ENCODE measurements at places on chromosomes 12 and 14.

DNA sequence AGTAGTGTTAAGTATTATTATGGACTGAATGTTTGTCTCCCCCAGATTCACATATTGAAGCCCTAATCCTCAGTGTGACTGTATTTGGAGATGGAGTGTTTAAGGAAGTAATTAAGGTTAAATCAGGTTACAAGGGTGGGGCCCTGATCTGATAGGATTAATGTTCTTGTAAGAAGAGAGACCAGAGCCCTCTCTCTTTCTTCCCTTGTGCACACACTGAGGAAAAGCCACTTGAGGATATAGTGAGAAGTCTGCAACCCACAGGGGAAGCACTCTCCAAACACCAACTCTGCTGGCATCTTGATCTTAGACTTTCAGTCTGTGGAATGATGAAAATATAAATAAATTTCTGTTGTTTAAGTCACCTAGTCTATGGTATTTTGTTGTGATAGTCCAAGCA lies 2.2 kb upstream of the KLRG1 start:
- DNase-seq: no peak

- no peak for DNase-seq
These were observed 10.3 kb upstream of the KRT1 start for GRCh38 chr12:52690351-52691075.

- DNase-seq: peak; percentile 82
These were observed 54.4 kb upstream of the KCNA1 start for GRCh38 chr12:4855121-4855924.

DNA sequence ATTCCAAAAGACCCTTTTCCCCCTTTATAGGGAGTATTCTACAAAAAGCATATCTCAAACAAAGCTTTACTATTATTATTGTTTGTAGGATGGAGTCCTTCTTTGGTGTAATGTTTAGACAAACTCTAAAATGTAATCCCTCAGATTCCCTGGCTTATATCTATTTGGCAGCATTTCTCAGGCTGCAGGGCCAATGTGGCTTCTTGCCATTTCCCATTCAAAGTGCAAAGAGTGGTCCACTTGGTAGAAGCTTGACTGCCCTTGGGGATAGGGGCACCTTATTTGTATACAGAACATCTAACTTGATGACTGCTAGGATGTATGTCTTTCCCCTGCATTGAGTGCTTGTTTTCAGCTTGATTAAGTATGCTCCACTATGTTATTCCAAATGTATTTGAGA lies 242.7 kb downstream of the PRKD1 start:
- DNase-seq: no peak

GRCh38 chr12:96352161-96352835 lies 47.9 kb downstream of the CDK17 start:
- no peak for DNase-seq

DNA sequence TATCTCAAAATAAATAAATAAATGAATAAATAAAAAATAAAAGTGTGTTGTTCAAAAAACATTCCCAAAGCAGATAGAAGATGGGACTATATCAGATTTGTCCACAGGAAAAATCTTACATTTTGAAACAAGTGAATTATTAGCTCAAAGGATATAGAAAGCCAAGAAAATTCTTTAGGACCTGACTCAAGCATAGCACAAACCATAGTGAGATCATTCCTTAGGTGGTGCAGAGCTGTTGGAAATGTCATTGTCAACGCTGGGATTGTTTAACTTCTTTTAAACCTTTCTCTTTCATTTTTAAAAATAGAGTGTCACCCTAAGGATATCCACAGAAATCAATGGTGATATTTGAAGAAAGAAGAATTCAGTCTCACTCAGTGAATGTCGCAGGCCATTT lies 43.5 kb downstream of the DRAM1 start:
- no peak for DNase-seq

GRCh38 chr14:57302883-57303282 lies 34.1 kb downstream of the AP5M1 start:
- no peak for DNase-seq

DNA sequence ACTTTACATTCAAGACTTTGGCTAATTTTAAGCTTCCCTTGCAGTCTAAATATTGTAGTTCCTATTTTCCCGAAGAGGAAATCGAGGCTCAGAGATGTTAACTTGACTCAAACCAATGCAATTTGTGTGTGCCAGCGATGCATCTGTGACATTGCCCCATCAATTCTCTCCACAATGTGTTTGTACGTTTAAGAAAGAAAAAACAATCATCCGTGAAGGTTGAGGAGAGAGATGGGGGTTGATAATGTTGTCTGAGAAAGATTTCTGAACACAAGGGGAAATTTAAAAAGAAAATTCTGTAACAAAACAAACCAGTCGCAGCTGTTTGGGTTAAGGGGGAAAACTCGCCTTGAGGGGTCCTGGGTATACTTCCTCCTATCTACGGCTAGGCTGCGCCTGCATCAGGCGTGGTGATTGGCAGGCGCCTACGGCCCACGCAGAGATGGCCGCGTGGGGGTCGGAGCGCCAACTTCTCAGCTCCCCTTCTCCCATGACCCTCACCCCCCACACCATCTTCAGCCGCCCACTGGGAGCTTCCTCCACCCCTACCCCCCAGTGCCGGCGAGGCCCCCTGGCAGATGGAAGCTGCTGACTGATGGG lies 12.3 kb downstream of the SIX1 start:
- no peak for DNase-seq

- DNase-seq: no peak
These were observed 363.3 kb downstream of the PAWR start for GRCh38 chr12:79327465-79327864.

- DNase-seq: no peak
These were observed 24.6 kb downstream of the RIMKLB start for GRCh38 chr12:8722286-8722800.

- DNase-seq: no peak
These were observed 70.8 kb downstream of the WNK1 start for GRCh38 chr12:823028-823698.

- DNase-seq: no peak
These were observed 72.8 kb downstream of the ERC1 start for GRCh38 chr12:1063852-1064251.

GRCh38 chr14:34232790-34233189 lies 229.2 kb downstream of the SPTSSA start:
- no peak for DNase-seq

DNA sequence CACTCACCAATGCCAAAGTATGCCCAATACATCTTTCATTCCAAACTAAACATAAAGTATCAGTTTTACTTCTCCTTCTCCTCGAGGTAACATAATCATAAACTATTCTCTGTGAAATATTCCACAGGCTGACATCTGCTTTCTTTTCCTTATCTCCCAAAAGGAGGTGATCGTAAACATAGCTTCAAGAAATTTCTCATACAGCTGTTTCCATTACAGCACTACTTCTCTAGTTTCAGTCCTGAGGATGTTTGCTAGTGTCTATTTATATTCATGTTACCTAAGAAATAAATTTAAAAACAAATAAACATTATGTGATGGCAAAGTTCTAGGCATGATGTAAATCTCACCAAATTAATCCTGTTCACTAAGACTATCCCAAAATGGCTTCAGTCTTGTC lies 90.1 kb upstream of the CPSF6 start:
- no peak for DNase-seq

GRCh38 chr14:92480856-92481255 lies 32.7 kb upstream of the RIN3 start:
- DNase-seq: no peak

DNA sequence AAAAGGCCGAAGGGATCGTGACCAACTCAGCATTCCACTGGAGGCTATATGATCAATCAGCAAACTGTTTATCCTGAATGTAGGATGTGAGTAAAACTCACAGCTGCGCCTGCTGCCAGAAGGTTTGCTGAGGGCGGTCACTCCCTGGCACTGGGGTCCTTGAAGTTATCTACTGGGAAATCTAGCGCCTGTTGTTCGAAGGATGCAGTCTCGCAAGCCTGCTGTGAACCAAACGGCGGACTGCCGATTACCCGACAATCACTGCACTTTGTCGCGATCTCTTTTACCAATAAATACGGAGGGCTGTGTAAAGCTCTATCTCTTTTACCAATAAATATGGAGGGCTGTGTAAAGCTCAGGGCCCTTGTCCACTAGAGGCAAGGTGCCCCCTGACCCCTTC lies 12.9 kb downstream of the DDX51 start:
- no peak for DNase-seq

DNA sequence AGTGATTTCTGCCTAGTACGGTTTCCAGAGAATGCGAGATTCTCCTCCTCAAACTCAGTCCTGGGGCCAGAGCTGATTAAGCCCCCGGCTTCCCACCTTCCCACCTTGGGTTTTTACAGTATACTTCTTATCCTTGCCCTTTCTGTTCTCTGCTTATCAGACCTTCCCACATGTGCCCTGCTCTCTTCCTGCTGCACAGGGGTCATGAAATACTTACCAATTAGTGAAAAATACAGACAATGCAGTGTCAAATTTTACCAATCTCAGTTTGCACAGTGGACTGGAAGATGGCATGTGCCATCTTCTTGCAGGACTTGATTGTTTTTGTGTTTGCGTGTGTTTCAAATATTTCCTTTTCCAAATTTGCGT lies 14.7 kb downstream of the SUSD6 start:
- no peak for DNase-seq

DNA sequence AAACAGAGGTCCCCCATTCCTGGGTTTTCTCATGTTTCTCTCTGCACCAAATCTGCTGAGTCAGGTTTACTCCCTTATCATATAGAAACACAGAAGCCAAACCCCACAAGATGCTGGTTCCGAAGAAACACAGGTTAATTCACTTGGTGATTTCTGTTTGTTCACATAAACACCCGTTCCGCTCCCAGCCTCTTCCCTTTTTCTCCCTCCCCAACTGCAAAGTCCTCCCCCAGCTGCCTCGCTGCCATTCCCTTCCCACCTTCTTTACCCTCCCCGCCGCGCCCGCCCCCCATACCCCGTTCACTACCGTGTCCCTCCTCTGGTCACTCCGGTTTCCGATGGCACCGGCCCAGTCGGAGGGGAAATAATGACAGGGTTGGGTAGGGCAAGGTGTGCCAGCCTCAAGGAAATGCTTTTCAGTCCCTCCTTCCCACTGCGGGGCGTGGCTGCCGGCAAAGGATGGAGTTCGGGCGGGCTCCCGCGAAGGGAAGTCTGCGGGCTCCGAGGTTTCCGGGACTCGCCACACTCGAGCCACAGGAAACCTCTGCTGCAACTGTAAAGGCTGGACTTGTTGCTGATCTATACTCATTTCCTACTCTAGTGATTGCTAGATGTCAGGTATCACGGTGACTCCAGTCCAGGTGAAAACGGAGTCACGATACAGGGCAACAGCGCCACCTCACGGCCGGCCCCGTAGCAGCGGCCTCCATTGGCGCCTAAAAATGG lies at the start of gene STYK1:
STYK1 (minus strand) TSS at position 394 of the 726 bp plus-strand sequence. CDS start 39,434 bp downstream, outside the sequence.
- DNase-seq: peak; percentile 54

DNA sequence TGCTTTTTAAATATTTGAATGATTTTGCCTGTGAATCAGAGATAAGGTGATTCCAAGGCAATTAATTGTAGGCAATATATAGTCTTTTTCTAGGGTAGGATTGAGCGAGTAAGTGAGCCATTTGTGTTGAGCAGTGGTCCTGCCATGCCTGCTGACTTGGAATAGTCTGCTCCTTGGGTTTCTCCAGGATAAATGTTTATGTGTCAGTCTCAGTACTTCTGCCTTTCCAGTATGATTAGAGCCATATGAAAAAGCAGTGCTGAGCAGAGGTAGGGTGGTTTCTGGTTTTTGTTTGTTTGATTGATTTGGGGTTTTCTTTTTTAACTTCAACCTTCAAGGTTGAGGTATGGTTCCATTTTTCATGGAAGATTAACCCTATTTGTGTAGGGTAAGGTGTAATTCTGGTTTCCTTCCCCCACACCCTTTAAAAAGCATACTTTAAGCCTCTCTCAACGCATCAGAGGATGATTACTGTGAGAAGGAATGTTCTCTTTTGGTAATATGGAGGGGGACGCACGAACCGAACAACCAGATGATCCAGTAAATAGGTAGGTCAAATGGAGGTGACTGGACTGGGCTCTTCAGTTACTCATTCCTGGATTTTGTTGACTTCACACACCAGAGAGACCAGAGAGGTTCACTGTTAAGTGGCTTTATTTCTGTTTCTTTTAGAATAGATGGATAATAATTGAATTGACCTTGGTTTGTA lies 22.7 kb downstream of the FRMD6 start:
- DNase-seq: no peak

DNA sequence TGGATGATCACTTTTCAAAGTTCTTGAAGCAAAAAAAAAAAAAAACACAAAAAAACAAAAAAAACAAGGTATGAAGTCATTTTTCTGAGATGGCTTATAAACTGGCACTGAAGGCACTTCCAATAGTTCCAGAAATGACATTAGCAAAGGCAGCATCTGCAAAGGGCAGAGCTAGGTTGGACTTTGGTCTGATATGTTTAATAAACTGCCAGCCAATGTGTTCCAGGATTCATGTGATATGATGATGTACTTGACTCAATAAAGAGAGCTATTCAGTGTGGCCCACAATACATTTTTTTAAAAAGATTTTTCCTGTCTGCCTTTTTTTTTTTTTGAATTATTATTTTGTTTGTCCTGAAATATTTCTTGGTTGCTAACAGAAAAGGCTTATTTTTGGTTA lies 79.6 kb downstream of the VRK1 start:
- no peak for DNase-seq

- DNase-seq: no peak
These were observed 139.0 kb downstream of the SYNE2 start for GRCh38 chr14:63991833-63992232.

- DNase-seq: no peak
These were observed 134.0 kb downstream of the ANO6 start for GRCh38 chr12:45349916-45350315.

- DNase-seq: peak; percentile 1
These were observed 7.6 kb downstream of the TEDC1 start for GRCh38 chr14:105498430-105499255.

DNA sequence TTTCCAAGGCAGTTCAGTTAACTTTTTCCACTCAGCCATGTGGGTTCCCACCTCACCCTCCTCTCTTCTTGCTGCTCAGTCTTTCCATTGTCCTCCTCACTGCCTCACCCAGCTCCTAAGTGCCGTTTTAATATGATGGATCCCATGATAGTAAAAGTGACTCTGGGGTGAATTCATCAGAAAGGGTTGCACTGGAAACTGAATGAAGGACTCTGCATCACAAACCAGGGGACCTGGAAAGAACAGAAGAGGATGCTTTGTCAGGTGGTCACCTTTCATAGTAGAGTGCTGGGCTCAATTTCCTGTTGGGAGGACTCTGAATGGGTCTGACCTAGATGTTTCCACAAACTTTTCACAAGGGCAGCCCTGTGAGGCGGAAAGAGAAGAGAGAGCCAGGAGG lies 67.8 kb upstream of the SLC8A3 start:
- no peak for DNase-seq

- no peak for DNase-seq
These were observed 11.5 kb upstream of the E2F7 start for GRCh38 chr12:77076886-77077285.

All from T-helper 2 cell (primary cell).